Activated T-helper 17 cell treated with anti-CD3 and anti-CD28 coated beads, Interleukin-2, amount 50 U/mL, for 72 hours (primary cell): ENCODE measurements at places on chromosomes 4 and X. TPM values are rescaled to one million over a fixed set of nuclear protein-coding genes. Genes with fewer than 3 reads are reported as not detected.

GRCh38 chrX:11446949-11447348 is 153.7 kb downstream of the AMELX start:
- H3K27me3 ChIP-seq, result no peaks in the 10 kb centered on the region
- H3K36me3 ChIP-seq, result no peaks in the 10 kb centered on the region
- H3K4me3 ChIP-seq, result no peak overlapping the region
- no peak for ATAC-seq
- H3K27ac ChIP-seq, result no peak overlapping the region
- no peaks in the 10 kb centered on the region for H3K4me1 ChIP-seq

DNA sequence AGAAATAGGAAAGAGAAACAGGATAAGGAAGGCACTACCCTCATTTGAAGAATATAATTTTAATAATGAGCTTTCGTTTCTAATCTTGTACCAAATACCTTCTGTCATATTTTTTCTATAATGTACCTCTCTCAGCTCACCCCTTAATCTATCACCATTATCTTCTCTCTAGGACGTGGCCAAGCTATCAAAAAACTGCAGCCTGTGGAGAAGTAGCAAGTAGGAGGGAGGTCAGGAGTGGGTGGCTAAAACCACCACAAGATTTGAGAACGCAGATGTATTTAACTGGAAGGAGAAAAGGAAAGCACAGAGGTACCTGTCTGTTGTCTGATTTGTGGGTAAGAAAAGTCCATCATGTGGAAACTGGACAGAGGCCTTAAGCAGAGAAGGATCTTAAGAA is 576.7 kb upstream of the DIPK2B start:
- H3K27me3 ChIP-seq, result no peaks in the 10 kb centered on the region
- peaks cover 80% of the 10 kb centered on the region for H3K36me3 ChIP-seq
- no peak for ATAC-seq
- peak overlapping the region; percentile 25 for H3K27ac ChIP-seq

- H3K4me1 ChIP-seq, result peaks cover 6% of the 10 kb centered on the region
- peak overlapping the region; percentile 99 for H3K4me3 ChIP-seq
- H3K27ac ChIP-seq, result peak overlapping the region; percentile 99
Measured at GRCh38 chr4:173332021-173332487, 2.1 kb downstream of the HMGB2 start.

- H3K27me3 ChIP-seq, result peaks cover 3% of the 10 kb centered on the region
- no peak overlapping the region for H3K27ac ChIP-seq
- no peak for ATAC-seq
Measured at GRCh38 chr4:52367282-52367830, 291.7 kb downstream of the USP46 start.

Gene PASD1
- not detected for total RNA-seq
